ENCODE measurements at places on chromosomes 12 and 14.

GRCh38 chr12:50401500-50402081 lies 906 bp downstream of the LARP4 start:
- no peak for DNase-seq

- no peak for DNase-seq
Observed at GRCh38 chr14:37813732-37814131, 218.3 kb downstream of the TTC6 start.

DNA sequence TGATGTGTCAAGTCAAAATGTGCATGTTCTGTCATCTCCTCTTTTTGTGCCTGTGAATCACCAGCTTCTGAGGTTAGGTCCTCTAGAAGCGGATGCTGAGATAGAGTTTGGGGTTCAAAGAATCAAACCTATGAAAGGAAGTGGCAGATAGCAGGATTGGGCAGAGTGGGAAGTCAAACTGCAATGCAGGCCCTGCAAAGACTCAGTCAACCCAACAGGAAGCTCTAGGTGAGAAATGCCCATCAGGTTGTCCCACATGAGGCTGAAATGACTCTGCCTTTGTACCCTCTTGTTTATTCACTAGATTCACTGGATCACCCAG lies 4.5 kb upstream of the MIA2 start:
- no peak for DNase-seq

DNA sequence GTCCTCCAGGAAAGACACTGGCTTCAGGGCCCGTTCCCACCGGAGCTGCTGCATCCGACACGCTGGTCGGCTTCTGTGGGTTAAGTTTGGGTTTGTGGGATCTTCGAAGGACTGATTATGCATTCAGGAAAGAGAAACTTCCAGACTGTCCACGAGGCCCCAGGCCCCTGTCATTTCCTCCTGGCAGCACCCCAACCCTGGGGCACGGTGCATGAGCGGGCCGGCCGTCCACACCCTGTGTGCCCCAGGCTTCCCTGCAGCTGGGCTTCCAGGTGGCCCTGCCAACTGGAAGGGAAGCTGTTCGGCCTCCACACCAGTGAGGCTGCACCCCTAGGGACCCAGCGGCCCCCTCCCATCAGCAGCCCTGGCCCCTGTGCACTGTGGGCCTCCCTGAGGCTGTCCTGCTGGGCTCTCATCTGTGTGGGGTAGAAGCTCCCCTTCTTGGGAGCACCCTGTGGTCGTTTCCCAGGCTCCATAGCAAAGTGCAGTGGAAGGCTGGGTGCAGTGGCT lies 9.3 kb upstream of the FBRSL1 start:
- no peak for DNase-seq

DNA sequence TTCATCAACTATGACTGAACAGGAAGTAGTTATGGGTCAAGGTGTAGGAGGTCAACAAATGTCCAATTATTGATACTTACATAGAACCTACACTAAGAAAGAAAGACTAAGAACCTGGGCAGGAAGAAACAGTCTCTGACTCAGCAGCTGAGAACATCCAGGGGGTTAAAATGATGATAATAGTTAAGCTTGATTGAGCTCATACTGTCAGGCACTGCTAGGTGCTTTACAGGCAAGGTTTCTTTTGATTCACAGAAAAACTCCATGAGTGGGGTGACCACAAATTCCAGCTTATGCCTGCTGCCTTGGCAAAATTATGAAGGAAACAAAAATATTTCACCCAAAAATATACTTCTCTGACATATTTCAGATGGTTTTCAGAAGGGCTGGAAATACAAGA lies 75.0 kb downstream of the ACADS start:
- DNase-seq, result no peak

DNA sequence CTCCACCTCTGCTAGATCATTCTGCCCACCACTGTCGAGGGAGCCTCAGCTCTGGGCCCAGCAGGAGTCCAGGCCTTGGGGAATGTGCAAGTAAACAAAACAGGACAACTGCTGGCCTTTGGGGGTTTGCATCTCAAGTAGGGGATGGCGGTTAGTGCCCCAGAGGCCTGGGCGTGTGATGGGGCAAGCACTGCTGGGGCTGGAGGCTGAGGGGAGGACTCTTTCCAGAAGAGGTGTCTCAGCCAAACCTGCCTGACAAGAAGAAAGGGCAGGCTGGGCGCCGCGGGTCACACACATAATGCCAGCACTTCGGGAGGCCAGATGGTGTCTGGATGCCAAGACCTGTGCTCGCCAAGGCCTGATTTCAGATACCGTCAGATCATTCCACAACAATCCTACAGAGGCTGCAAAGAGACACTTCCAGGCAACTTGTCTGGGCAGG lies 8.6 kb upstream of the ALDH2 start:
- no peak for DNase-seq

GRCh38 chr12:56994231-56994746 lies 12.1 kb downstream of the ZBTB39 start:
- DNase-seq, result no peak

GRCh38 chr12:77642246-77642645 lies 188.4 kb upstream of the NAV3 start:
- DNase-seq, result no peak

- DNase-seq, result no peak
Observed at GRCh38 chr12:26242683-26243082, 47.3 kb downstream of the SSPN start.

GRCh38 chr14:57274551-57274950 lies 5.8 kb downstream of the AP5M1 start:
- no peak for DNase-seq

DNA sequence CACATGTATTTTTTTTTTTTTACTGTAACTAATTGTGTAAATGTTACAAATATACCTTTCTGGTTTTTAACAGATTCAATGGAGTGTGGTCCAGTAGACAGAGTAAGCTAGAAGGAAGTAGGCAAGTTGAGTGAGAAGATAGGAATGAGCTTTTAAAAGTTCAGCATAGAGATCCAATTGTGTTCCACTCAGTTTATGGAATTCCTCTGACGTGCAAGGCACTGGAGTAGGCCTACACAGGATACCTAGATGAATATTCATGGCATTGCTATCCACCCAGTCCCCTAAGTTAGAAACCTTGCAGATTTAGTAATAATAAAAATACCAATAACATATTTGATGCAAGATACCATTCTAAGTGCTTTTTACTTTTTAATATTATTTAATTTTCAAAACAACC lies 225.6 kb upstream of the ARID2 start:
- DNase-seq, result no peak

GRCh38 chr14:103057028-103057371 lies 349 bp downstream of the CDC42BPB start:
- DNase-seq, result no peak

DNA sequence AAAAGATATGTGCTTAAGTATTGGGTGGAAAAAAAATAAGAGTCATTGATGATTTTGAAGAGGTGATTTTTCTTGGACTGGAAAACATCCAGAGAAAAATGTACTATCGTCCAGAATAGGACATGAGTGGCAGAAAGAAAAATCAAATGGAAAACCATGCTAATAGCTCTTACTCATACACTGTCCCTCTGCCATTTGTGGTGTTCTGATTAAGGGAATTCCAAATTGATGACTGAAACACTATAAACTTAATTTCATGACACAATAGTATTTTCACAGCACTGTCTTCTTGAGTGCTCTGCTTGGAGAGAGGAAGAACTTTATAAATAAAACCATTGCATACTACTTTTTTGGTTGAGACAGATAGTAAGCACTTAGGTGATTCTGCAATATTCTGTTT lies 72.4 kb downstream of the USP15 start:
- DNase-seq, result no peak

- no peak for DNase-seq
Observed at GRCh38 chr14:99742509-99743487, 50.4 kb upstream of the EML1 start.

- DNase-seq, result no peak
Observed at GRCh38 chr14:50340963-50341362, 28.8 kb downstream of the DMAC2L start.

DNA sequence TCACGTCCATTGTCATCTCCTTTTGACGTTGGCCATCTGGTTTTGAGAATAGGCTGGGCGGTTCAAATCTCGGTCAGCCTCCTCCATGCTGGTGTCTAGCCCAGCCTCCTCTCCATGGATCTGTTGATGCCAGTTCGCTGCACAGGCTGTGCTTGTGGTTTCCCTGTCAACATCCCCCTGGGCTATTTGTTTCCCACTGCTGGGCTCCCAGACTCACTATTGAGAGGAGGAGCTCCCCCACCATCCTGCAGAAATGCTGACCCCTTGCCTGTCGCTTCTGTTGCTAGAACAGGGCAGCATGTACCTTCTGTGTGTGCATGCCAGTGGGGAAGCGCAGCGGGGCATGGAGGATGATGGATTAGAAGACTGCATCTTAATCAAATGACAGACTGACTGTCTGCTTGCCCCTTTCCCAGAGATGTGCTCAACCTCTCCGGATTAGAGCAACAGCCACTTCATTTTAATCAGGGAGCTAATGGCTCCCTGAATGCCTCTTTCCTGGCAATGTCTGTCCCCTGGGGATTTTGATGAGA lies 170.5 kb downstream of the TSPAN9 start:
- DNase-seq, result no peak

GRCh38 chr14:76708028-76708427 lies 53.2 kb upstream of the VASH1 start:
- DNase-seq, result no peak

- no peak for DNase-seq
Observed at GRCh38 chr12:27972721-27973120, at the start of gene PTHLH. Gene PTHLH, minus strand, starts transcription at chr12:27972733. Its CDS starts 3,239 bp downstream, at chr12:27969494.

GRCh38 chr12:124647316-124647715 lies 79.9 kb upstream of the NCOR2 start:
- no peak for DNase-seq

- no peak for DNase-seq
Observed at GRCh38 chr12:76943008-76943407, 64.2 kb upstream of the CSRP2 start.

DNA sequence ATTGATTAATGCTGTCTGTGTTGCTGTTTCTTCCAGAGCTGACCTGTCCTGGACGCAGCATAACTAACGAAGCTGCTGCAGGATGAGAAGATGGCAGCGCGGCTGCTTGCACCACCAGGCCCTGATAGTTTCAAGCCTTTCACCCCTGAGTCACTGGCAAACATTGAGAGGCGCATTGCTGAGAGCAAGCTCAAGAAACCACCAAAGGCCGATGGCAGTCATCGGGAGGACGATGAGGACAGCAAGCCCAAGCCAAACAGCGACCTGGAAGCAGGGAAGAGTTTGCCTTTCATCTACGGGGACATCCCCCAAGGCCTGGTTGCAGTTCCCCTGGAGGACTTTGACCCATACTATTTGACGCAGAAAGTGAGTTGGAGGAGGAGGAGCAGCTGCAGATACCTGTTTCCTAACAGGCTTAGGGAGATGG lies 71.7 kb downstream of the SCN8A start:
- no peak for DNase-seq

GRCh38 chr14:71931492-71932228 lies 569 bp upstream of the RGS6 start:
- no peak for DNase-seq

- peak; percentile 48 for DNase-seq
Observed at GRCh38 chr12:108884116-108885012, 4.5 kb downstream of the DAO start.

- no peak for DNase-seq
Observed at GRCh38 chr12:112420740-112421139, 2.0 kb downstream of the PTPN11 start.

DNA sequence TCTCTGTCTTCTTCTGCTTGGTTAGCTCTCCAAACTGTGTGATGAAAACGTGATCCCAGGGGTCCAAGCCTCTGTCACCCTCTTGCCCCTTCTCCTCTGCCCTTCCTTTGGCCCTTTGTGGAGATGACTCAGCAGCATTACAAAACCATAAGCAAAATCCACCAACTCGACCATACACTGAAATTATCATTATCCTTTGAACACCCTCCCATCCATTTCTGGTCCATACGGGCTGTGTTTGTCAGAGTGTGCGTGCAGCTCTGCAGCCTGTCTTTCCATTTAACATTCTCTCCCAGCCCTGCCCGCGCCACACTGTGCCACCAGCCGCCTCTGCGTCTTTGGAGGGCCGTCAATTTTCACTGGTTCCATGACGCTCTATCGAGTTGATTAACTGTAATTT lies 69.2 kb downstream of the SLC25A47 start:
- DNase-seq, result no peak

DNA sequence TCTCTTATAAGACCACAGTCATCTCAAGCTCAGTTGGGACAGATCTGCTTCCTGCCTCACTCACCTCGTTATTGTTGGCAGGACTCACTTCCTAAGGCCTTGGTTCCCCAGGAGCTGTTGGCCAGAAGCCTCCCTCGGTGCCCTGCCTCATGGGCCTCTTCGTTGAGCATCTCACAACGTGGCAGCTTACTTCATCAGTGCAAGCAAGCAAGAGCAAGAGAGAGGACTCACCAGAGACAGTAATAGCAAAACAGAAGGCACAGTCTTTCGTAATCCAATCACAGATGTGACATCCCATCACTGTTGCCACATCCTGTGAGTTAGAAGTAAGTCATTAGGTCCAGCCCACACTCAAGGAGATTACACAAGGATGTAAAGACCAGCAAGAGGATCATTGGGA lies 5.1 kb upstream of the NUMB start:
- no peak for DNase-seq

DNA sequence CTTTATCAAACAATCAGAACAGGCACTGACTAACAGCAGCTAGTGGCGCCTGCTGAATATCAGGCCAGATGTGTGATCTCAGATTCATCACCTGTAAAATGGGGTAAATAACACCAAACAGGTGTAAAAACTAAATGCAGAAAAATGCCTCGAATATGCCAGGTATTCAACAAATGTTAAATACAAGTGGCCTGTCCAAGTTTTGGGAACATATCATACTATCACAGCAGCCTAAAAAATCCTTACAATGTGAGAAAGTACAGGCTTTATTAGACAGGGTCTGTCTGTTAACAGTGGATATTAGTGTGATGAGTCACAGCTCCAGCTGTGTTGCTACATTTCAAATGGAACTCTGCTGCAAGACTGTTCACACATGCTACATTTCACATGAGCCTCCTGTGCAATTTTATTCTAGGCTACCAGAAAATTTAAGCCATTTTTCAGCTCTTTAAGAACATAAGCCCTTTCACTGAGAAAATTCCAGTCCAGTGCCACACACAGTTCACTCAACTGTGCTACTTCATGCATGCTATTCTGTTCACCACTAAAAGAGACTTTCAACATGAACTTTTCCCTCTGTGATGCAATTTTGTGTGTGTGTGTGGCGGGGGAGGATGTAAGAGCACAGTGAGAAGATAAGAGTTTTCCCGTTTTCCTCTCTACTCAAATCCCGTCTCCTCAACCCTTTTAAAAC lies 56.7 kb downstream of the MSRB3 start:
- DNase-seq, result no peak

- no peak for DNase-seq
Observed at GRCh38 chr12:87302126-87302745, 727.0 kb downstream of the C12orf50 start.

- no peak for DNase-seq
Observed at GRCh38 chr14:65465584-65465983, 53.1 kb downstream of the FUT8 start.

GRCh38 chr14:69595336-69595735 lies 16.1 kb upstream of the SUSD6 start:
- DNase-seq, result no peak

- no peak for DNase-seq
Observed at GRCh38 chr12:122040579-122041386, 19.1 kb downstream of the BCL7A start.
